Kasumi-1 (cell line): ENCODE measurements at places on chromosomes 12 and 14.

- DNase-seq = no peak
Measured at GRCh38 chr14:87331991-87332390, 661.0 kb downstream of the GALC start.

GRCh38 chr14:58460772-58461171 is 33.3 kb downstream of the KIAA0586 start:
- DNase-seq = no peak

DNA sequence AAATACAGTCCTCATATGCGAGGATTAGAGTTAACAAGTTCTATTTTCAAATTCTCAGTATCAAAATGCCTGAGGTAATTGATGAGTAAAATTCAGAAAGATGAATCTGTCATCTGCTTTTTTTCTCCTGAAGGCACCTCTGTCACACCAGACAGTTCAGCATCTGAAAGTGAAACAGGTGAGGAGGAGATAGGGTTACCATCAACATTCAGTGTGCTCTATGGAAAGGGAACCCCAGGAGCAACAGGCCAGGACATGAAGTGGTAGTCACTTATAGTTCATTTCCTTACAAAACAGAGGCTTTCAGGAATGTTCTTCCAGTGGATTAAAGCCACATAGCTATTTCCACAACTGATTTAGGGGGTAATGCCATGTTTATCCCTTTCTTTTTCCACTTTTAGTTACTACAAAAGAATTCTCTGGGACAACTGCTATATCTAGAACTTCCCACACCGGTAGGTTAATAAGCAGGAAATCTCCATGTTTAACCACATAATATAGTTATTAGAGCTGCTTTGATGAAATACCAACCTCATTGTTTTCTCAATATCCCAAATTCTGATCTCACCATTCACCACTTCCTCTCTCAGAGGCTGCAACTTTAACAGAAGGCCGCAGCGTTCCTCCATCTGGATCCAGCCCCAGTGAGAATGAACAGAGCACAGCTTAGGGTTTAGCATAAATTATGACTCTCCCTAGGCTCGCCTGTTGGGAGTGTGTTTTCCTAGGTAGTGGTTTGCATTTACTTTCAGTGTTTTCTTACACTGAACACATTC is 177.0 kb upstream of the CNTN1 start:
- peak; percentile 75 for DNase-seq

- DNase-seq = no peak
Measured at GRCh38 chr14:42311876-42312275, 705.2 kb downstream of the LRFN5 start.

- DNase-seq = peak; percentile 47
Measured at GRCh38 chr14:71231521-71232393, 324.5 kb downstream of the PCNX1 start.

DNA sequence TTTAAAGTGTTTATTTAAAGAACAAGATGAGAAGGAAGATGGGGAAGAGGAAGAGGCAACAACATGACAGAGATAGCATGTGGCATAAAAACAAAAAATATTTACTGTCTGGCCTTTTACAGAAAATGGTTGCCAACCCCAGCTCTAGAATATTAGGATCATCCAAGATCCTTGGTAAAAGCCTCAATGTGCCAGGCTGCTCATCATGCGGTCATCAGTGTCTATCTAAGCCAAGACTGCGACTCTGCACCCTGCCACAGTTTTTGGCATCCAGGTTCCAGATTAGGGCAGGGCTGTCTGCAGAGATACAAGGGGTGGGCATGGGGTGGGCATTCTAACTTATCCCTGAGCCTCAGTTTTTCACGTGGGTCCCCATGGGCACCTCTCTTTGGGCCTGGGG is 46.9 kb upstream of the CNTN1 start:
- DNase-seq = no peak

DNA sequence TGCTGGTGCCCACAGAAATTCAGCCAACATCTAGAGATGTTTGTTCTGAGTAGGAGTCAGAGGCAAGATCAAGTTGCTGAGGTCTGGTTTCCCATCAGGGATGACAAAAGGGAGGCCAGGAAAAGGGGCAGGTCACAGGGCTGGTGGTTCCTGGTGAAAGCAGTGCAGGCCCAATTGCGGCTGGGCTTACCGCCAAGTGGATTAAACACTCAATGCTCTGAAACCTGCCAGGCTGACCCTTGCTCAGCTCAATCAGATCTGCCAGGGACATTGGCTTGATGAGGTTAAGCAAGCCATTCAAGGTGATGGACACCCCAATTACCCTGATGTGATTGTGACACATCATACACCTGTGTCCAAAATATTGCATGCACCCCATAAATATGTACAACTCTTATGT is 5.5 kb upstream of the OAS1 start:
- no peak for DNase-seq

- no peak for DNase-seq
Measured at GRCh38 chr14:64688811-64689281, 15.4 kb upstream of the PLEKHG3 start.

GRCh38 chr12:132433641-132434395 is 56.1 kb upstream of the FBRSL1 start:
- DNase-seq = no peak

DNA sequence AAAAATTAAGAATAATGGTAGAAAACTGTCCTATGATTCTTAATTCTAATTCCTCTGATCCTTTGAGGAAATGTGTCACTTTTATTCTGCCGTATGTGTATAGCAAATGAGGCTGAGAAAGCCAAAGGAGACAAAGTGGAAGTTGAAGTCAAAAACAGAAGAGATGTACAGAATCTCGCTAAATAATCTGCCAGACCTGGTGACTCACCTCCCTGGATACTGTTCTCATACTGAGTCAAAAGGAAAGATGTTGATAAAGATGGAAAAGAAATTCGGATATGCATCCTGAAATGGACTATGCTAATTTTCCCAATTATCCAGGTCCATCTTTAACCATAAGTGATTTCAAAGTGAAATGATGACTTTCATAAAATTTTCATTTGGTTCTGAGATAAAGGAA is 92.5 kb downstream of the DUSP6 start:
- DNase-seq = no peak

- no peak for DNase-seq
Measured at GRCh38 chr14:86626530-86626929, 1096.6 kb downstream of the FLRT2 start.

GRCh38 chr12:111596985-111597830 is 1.9 kb downstream of the ATXN2 start:
- DNase-seq = peak; percentile 64

GRCh38 chr14:28565345-28565744 is 201.2 kb upstream of the FOXG1 start:
- DNase-seq = no peak
